Bone marrow (tissue), 2 donors: ENCODE measurements at places on chromosomes 3 and 15.

- DNase-seq: no peak
These were observed 32.0 kb downstream of the TRPM1 start for GRCh38 chr15:31069360-31070000.

- no peak for DNase-seq
These were observed at the start of gene RAB6B for GRCh38 chr3:133895208-133896001. Gene RAB6B (minus strand): TSS chr3:133895882. CDS start chr3:133895466, 416 bp downstream.

DNA sequence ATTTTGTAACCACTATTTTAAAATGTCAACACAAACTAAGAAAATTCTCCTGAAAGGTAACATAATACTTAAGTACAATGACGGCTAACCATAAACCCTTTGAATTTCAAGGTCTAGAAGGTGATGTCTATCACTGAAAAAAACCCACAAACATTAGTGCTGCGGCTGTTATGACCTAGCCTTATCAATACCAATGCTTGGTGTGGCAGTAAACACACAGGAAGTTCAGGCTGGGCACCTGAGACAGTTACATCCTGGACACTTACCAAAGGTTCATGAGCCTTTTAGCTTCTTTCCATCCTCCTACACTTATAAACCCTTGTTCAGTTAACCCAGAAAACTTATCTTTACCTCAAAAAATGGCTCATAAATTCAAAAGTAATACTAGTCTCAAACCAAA lies 5.8 kb downstream of the HSPBAP1 start:
- DNase-seq: no peak

GRCh38 chr3:23809840-23810342 lies 4.1 kb downstream of the UBE2E1 start:
- DNase-seq: no peak

DNA sequence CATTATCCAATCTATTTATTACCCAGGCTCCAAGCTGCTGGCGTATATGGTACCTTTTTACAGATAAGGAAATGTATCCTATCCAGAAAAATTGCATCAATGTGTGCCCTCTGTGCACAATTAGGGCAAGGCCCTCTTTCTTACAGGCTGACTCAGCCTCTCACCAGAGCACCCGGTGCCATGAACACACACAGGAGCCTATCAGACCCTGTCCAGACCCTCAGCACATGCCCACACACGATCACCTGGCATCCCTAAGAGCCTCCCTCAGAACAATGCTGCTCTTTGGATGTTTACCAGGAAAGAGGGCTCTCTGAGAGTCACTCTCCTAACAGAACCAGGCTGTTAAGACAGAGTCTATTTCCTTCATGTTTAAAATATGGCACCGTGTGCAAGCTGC lies 460.0 kb upstream of the TBL1XR1 start:
- DNase-seq: no peak

- DNase-seq: no peak
These were observed 37.6 kb downstream of the GMPS start for GRCh38 chr3:155908086-155908485.

DNA sequence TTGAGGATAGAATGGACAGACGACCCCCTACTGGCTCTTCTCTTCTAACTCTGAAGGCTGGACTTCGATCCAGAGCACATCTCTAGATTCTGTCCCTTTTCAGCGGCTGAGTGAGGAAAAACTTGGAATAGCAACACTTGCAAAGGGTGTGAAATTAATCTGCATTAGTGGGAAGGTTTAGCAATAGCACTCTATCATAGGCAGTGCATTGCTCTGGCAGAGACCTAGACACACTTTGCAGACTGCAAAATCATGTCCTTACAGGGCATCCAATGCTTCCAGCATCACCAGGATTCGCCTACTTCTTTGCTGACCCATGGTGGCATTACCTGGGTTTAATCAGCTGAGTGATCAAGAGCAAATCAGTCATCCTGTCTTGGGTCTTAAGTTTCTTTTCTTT lies 43.1 kb downstream of the DAPK2 start:
- no peak for DNase-seq

DNA sequence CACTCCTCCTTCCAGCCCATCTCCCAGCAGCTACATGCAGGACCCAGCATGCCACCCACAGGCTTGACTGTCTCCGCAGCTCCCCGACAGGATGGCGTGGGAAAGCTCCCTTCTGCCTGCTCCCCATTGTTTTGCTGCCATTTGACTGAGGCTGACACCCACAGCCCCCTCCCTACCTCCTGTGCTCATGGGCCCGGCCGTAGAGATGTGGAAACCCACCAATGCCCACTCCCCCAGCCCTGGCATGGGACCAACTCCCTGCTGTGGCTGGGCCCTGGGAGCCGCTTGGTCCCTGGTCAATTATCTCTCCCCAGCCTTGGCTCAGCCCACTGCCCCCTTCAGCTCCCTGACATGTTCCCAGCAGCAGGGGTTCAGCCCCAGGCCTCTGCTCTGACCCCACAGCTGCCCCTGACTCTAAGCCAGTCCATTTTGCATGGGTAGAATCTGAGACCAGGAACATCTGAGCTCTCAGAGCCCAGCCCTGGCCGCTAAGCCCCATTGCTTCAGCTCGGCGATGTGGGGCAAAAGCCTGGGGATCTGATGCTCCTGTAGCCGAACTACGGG lies 8.2 kb downstream of the C3orf22 start:
- no peak for DNase-seq

DNA sequence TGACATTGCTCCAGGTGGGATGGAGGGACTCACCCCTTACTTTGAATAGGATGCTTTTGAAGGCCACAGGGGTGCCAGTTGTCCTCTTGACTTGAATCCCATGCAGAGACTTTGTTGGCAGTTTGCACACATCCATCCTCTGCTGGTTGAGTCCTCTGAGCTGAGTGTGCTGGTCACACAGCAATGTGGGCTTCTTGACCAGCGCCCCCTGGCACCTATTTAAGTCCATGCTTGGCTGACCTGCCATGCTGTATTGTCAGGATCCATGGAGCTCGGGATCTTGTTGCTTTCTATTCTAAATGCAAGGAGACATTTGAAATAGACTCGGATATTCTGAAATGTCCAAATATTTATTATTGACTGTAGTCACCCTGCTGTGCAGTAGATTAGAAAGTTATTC lies 19.8 kb downstream of the RAB7A start:
- no peak for DNase-seq

GRCh38 chr3:165797551-165797950 lies 39.7 kb downstream of the BCHE start:
- DNase-seq: no peak

DNA sequence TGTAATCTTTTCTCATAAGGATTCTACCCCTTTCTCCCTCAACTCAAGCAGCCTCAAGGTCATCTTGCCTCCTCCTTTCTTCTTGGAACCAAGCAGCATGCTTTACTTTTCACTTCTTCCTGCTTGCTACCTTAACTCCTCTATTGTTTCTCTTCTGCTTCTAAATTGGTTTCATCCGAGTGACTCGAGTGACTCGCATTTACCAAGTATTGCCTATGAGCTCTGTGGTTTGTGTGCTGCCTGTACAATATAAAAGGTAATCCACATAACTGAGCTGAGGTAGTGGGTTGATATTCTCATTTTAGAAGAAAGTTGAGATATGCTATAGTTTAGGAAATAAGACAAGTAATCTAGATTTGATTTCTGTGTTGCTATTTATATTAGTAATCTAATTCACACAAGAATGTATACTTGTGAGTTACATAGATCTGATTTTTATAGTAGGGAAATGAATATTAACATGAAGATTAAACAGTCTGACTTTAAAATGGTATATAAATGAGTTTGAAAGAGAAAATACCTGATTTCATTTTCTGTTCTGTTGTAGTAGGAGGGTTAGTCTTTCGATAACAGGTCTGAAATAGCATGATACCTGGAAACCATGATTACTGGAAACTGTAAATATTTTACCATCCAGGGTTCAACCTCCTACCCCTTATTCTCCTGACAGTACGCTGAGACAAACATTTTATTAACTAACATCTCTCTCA lies 5.5 kb downstream of the HHLA2 start:
- no peak for DNase-seq

DNA sequence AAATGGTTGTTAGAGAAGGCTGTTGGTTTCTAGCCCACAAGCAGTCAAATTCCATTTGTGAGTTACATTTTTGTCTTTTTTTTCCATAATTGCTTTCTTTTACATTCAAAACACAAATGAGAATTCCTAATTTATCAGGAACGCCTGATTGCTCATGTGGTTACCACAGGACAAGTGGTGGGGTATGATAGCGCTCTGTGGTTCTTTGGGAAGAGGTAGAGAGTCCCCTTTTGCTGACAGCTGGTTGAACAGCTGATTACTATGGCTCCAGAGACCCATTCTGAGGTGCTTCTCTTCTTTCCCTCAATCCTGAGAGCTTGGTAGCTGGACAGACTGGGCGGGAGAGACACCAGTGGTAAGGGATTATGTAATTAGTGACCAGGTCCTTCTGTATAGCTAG lies 24.4 kb downstream of the CNOT10 start:
- no peak for DNase-seq

- no peak for DNase-seq
These were observed 315.9 kb upstream of the SEMA6D start for GRCh38 chr15:47401427-47401826.

DNA sequence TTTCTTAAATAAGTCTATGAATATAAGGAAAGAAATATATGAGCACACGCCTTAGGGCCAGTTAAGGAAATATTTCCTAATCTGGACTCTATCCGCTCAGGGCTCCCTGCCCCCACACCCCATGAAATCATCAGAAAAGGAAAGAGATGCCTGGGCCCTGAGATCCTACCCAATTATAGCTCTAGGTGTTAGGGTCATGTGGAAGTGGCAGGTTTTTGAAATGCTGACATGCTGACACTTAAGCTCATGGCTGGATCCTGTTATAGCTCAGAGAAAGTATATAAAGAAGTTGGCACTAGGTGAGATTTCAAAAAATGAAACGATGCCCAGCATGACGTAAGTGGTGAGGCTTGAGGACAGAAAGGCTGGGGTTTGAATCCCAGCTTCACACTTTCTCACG lies 43.5 kb upstream of the AKAP13 start:
- no peak for DNase-seq

DNA sequence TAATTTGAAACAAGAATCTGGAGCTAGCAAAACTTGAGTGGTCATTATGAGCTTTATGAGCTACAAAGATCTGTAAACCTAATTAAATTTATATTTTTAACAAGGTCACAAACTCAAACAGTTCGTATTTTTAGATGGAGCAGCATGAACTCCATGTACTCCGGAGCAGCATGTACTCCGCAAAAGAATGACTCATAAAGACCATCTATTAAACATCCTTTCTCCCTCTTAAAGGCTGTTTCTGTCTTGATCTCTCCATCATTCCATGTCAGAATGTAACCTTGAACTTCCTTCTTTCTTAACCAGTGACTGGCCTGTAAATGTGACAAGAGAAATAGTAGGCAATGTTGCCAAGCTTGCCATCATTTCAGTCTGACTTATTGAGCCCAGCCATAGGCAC lies 696.9 kb downstream of the ZNF385D start:
- DNase-seq: no peak

DNA sequence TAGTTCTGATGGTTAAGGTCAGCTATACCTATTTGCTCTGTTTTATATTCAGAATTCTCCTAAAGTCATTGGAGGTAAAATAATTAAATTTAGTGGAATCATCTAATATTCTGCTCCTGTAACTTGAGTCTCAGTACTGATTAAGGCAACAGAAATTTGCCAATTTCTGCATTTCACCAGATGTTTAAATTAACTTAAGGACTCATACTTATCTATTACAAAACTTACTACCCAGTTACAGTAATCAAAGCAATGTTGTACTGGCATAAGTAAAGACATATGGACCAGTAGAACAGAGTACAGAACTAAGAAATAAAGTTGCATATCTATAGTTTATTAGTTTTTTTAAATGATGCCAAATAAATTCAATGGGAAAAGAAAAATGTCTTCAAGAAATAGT lies 1043.8 kb downstream of the OTOL1 start:
- no peak for DNase-seq

- DNase-seq: no peak
These were observed 64.4 kb upstream of the SNRPA1 start for GRCh38 chr15:101359365-101359947.

GRCh38 chr3:30319713-30320112 lies 286.7 kb upstream of the TGFBR2 start:
- no peak for DNase-seq

DNA sequence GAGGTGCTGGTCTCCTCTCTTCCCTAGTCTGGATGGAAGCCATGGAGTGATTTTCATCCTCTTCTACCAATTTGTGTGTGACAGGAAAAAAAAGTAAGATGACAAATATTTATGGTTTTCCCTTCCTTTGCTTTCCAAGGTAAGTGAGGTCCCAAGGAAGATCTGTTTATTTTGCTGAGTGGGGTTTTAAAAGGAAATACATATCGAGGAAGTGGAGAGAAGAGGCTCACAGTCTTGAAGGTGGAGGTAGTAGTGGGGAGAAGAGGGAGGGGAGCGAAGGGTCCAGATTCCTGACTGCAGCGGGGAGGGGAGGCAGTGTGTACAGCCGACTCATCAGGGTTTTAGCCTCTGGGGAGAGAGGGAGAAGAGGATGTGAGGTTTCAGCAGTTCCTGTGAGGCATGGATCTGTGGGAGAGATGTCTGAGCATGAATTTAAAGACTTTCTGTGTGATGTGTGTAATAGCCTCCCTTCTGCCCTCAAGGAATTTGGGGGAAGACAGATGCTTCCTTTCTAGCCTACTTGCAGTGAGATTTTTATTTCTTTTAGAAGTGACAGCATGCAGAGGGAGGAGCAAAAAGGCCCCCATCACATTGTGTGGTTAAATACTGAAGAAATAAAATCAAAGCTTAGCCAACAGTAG lies 272.4 kb downstream of the THRB start:
- no peak for DNase-seq

- no peak for DNase-seq
These were observed 579 bp upstream of the UBE3A start for GRCh38 chr15:25439369-25439836.

DNA sequence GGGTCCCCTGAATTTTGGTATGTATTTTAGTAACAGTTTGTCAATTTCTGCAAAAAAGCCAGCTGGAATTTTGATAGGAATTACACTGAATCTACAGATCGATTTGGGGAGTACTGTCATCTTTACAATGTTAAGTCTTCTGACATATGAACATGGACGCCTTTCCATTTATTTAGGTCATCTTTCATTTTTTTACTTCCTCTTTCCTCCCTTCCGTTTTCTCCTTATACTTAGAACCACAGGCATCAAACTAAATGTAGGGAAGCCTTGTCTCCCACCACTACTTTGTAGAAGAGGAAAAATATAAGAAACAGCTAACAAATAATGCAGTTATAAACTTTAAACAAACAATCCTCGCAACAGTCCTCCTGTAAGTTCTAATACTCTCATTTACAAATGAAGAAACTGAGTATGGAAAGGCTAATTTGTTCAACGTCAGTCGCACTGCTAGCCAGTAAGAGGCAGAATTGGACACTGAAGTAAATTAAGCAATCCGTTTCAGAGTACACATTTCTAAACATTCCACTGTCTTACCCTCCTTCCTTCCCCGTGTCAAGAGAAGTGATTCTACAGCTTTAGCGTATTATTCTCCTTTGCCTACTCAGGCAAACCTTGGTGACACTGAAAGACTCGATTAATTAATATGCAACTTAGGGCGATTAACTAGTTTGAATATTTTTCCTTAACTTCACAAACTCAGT lies 25.6 kb downstream of the RHOA start:
- DNase-seq: no peak
